Epithelial cell of proximal tubule (primary cell): ENCODE measurements at places on chromosomes 16 and 17. TPM values are rescaled to one million over a fixed set of nuclear protein-coding genes. Genes with fewer than 3 reads are reported as not detected.
A peak's percentile ranks its signal among the peaks of the same experiment; 100 is the strongest.

GRCh38 chr16:81384006-81384405 lies 60.6 kb upstream of the CMIP start:
- DNase-seq = no peak

Gene CDK3
- 0.17 and 1.7 TPM in 2 replicates for total RNA-seq

Gene VAT1L
- 0.29 and 0.92 TPM in 2 replicates for total RNA-seq

DNA sequence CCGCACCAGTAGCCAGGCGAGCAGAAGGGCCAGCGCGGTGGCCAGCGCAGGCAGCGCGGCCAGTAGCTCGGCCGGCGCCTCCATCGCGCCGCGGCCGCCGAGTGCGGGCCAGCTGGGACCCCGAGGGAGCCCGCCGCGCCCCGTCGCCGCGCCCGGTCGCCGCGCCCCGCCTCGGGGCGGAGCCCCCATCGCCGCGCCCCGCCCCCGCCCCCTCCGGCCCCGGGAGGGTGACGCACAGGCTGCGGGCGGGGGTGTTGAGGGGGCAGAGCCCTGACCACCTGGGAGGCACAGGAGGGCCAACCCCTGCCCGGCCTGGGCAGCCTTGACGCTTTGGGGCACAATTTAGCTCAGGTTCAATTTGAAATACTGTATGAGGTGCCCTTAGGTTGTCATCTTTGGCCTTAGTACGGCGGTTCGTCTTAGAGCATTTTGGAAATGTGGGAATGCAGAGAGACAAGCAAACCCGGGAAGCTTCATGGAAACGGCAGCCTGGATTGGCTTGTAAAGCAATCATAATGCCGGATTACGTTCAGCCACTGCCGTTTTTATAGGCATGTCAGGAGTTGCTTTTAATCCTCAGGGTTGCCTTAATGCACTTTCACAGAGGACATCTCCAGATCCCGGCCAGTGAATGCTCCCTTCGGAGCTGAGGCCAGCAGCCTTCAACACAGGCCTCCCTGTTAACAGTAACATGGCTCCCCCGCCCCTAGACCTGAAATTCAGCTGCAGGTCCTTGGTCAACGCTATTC lies at the start of gene MXRA7:
MXRA7 (minus strand) TSS at position 103 of the 749 bp plus-strand sequence; CDS start at position 84, 19 bp downstream.
- no peak for DNase-seq

- no peak for DNase-seq
Measured at GRCh38 chr16:49530427-49530970, 156.9 kb downstream of the C16orf78 start.

GRCh38 chr17:39740357-39741111 lies 2.8 kb downstream of the GRB7 start:
- no peak for DNase-seq

Gene ABAT
- total RNA-seq = 1.6 and 3.9 TPM in 2 replicates

DNA sequence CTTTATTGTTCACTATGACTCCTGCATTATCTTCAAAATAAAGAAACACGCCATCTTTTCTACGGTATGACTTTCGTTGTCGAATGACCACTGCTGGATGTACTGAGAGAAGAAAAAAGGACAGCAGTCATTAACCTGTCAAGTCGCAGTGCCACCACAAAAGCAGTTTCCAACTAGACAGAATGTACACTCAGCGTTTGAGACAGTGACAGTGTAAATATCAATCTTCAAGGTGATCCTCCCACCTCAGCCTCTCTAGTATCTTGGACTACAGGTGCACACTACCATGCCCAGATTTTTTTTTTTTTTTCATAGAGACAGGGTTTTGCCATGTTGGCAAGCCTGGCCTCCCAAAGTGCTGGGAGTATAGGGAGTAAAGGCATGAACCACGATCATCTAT lies 3.1 kb downstream of the RPL23 start:
- DNase-seq = no peak

- DNase-seq = no peak
Measured at GRCh38 chr16:68844211-68844564, 857 bp downstream of the TANGO6 start.

Gene AGRP
- not detected in 2 replicates for total RNA-seq

GRCh38 chr17:50979524-50979927 lies 113.4 kb upstream of the TOB1 start:
- no peak for DNase-seq

DNA sequence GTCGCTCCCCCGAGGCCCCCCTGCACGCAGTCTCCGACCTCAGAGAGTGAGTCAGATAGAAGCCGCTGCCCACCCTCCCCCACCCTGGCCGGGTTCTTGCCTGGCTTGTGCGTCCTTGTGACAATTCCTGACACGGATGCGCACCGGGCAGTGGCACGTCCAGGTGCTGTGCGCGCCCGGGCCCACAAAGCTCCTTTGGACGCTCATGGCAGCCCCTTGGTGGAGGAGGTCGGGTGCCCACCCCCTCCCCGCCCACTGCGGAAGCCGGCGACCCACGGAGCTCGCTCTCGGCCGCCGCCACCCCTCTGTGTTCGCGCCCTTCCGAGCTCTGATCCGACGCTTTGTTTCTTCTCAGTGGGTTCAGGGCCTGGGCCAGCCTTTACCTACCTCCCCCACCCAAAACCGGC lies 662 bp upstream of the TUBB3 start:
- peak; percentile 43 for DNase-seq

DNA sequence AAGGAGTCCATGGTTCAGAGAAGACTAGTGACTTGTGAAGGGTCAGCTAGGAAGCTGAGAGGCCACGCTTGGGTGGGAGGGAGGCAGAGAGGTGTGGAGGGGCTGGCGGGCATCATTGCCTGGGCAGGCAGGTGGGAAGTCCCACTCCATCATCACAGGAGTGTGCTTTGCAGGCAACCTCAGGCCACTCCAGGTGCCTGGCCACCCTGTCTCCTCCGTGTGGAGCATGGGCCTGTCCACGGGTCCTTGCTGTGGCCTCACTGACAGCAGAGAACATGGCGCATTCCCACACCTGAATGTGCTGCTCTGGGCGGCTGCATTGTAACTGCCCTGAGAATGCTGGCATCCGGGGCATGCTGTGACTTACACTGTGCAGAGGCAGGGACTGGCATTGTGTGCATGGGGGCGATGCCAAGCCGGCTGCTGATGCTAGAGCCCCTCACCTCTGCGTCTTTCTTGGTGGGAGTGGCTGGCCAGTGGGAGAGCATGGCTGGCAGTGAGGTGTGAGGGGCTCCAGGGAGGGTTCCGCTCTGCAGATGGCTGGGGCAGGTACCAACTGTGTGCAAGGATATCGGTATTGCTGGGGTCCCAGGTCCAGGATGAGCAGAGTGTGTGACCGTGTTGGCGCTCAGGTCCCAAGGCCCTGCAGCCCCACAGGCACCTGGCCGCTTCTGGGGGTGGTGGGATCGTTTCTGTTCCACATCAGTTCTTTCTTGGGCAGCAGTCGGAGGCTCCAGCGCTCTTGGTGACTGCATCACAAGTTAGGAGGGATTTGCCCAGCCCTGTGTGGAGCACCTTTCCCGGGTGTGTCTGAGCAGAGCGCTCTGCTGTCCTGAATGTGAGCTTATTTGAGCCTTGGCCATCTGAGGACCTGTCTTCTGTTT lies 94.8 kb downstream of the NPIPB11 start:
- no peak for DNase-seq

- DNase-seq = no peak
Measured at GRCh38 chr16:68235108-68235886, 630 bp downstream of the ESRP2 start.

DNA sequence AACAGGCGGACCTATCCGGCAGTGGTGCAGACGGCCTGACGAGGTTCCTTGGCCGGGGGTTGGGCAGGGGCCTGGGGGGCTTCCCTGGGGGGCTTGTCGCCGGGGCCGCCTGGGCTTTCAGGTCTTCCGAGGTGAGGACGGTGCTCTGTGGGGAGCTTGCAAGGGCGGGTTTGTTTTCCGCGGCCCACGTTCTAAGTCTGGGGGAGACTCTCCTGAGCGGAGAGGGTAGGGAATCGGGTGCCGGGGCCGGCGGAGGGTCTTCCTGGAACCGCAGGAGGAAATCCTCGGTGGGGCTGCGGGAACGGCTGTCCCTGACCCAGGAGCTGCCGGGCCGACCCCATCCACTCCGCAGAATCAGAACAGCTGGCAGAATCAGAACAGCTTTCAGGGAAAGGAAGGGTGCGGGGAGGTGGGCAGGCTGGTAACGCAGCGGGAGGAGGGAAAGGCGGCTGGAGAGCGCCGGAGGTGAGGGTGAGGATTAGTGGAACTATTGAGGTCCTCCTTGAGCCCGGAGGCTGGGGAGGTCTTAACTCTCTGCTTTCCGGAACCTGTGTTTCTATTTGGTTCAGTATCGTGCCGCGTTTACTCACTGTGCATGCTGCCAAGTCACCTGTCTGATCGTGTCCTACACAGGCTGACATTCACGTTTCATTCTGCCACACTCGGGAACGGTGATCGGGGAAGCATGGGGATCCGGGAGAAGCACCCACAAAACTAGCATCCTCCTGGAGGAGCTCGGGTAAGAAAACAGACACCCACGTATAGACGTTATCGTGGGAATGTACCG lies 28.9 kb downstream of the CPSF4L start:
- no peak for DNase-seq
